Jurkat, Clone E6-1 (cell line): ENCODE measurements at places on chromosomes 16 and 17.

GRCh38 chr17:61457226-61457983 is 5.2 kb downstream of the TBX4 start:
- no peak for DNase-seq

DNA sequence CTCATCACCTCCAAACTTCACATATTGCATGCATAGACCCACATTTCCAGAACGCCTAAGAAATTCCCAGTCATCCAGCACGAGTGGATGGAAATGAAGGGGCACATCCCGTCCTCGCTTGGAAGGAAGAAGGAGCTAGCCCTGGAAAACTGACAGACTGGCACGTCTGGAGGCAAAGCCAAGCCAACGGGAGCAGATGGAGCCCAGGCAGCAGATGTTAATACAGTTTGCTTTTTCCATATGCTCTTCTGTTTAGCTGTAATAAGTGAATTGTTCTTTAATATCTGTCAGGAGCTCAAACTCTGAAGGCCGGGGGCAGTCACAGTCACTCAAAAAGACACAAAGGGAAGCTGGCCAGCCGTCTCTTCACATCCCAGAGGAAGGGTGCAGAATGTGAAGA is 187.7 kb downstream of the XYLT1 start:
- no peak for DNase-seq

GRCh38 chr16:57196753-57197152 is 10.6 kb downstream of the RSPRY1 start:
- no peak for DNase-seq

GRCh38 chr16:568401-569258 is 1.1 kb upstream of the PIGQ start:
- DNase-seq, result no peak

- DNase-seq, result no peak
These were observed 124.3 kb upstream of the IRX5 start for GRCh38 chr16:54806378-54806777.

DNA sequence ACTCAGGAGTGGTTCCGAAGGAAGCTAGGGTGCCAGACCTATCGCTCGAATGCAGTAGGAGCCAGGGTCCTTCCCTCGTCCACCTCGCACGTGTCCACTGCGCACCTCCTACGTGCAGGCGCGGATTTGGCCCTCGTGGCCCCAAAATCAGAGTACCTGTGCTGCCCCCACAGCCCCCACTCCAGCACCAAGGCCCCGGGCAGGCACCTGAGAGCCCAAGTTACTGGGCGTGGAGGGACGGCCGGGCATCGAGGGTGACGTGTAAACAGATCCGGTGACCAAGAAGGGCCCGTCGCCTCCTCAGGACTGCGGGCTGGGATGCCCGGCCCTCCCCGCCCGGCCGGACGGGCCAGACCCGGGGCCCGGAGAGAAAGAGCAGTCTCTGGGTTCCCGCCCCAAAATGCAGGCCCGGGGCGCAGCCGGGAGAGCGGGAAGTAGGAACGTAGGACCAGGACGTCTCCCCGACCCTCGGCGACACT is 492 bp downstream of the SLC25A39 start:
- DNase-seq, result no peak

- no peak for DNase-seq
These were observed 31.3 kb upstream of the ANKRD40CL start for GRCh38 chr17:50798424-50799288.

DNA sequence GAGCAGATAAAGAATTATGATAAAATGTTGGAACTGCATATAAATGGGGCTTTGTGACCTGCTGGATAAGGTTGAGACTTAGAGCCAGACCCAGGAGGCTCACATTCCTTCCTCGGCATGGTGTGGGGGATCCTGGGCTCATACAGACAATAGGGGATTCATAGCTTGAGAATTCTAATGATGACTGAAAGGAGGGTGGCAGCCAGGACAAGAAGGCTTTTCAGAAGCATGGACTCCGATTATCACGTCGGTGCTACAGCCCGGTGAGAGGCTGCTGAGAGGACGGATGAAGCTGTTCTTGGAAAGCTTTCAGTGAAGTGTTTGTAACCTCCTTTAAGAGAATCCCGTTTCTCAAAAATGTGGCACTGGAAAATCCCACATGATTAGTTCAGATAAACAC is 167.2 kb downstream of the ANKFN1 start:
- no peak for DNase-seq

- no peak for DNase-seq
These were observed 324.5 kb downstream of the SOX9 start for GRCh38 chr17:72445055-72445991.

DNA sequence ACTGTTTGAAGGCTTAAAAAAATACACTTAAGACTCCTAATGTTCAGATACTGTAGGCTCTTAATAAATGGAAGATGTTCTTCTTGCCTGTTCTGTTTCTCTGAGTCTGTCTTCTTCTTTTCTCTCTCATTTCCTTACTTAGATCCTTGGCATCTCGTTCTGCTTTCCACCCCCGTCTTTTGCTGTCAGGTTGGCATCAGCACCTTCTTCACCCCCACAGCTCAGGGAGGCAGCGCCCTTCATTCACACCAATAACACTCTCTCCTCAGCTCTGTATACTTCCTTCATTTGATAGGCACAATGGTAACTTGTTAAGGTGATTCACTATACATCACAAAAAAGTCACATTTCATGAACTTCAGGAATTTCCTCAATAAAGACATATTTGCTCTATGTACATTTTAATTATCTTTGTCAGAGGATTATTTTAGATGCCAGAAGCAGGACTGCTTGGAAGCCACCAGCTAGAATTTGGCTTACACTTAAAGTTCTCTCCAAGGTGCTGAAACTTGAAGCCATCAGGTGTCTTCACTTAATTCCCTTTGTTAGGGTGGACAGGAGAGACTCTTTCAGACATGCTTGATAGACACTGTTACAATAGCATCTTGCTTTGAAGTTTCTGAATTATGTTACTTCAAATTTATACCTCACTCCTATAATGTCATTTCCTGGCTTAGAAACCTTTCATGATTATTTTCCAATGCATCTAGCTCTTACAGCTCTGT is 670.1 kb upstream of the C16orf82 start:
- DNase-seq, result peak; percentile 8

GRCh38 chr17:79732804-79733691 is 2.3 kb downstream of the ENPP7 start:
- no peak for DNase-seq

GRCh38 chr16:26070302-26071100 is 378.7 kb downstream of the HS3ST4 start:
- no peak for DNase-seq

DNA sequence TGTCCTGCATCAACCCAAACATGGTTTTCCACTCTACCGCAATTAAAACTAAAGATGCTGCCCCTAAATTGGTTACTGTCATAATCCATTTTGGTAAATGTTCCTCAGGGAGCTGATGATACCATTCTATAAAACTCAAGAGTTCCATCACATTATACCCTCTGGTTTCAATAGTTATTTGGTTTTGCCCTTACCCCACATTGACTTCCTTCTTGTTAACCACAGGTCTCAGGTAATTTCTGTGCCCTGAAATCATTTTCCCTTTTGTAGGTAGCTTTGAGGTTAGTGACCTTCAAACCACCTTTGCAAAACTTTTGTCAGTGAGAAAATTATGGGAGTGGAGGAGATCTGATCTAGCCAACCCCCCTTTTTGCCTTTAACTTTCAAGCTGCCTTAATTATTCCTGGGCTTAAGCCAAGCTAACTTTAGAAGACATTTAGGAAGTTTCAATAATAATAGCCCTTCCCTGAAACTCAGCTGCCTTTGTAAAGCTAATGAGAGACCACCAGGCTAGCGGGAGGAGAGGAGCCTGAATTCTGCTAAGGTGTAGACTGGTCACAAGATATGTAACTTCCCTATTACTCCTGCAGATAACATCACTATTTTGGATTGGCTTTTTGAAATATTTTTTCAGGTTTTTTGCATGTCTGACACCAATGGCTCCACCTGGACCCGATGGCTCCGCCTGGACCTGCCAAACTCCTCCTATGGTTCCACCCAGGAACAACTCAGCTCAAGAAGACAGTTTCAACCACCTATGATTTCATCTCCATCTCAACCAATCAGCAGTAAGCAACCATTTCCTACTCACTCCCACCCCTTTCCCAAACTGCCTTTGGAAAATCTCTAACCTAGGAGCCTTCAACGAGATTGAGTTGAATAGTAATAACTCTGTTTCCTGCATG is 224.9 kb downstream of the HS3ST3B1 start:
- no peak for DNase-seq

DNA sequence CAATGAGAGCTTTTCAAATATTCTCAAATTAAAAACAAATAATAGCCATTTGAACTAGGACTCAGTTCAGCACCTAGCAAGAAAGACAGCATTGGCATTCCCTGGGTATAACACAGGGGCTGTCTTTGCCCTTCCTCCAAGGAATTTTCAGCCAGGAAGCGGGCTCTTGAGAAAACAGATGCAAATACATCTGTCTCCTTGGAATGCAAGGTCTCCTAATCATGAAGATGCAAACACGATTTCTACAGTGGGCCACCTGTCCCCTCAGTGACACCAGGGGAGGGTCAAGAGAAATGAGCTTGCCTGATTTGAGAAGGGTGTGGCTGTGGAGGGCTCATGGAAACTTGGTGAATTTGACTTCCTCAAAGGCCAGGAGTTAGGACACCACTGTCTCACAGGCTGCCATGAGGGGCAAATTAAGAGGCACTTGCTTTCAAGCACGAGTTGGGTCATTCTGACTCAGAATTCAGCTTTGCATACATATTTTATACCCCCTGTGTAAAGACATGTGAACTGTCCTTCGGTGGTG is 24.5 kb upstream of the SUPT4H1 start:
- DNase-seq, result no peak

DNA sequence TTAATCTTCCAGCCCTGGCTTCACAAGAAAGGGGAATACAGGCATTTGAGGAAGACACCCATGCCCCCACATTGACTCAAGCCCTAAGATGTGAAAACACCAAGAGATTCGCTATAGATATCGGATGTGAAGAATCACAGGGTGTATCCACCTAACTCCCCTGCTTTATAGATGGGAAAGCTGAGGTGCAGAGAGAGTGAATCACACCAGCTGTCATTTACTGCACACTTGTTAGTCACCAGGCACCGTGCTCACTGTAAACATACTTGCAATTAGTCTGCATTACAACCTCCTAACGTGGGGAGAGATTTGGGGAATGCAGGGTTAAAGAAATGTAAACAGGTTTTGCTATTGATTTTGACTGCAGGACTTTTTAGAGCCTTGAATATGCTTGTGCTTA is 325.5 kb downstream of the C16orf95 start:
- DNase-seq, result no peak

- no peak for DNase-seq
These were observed 25.4 kb downstream of the CEP131 start for GRCh38 chr17:81197409-81197795.

GRCh38 chr16:68235108-68235886 is 630 bp downstream of the ESRP2 start:
- no peak for DNase-seq

DNA sequence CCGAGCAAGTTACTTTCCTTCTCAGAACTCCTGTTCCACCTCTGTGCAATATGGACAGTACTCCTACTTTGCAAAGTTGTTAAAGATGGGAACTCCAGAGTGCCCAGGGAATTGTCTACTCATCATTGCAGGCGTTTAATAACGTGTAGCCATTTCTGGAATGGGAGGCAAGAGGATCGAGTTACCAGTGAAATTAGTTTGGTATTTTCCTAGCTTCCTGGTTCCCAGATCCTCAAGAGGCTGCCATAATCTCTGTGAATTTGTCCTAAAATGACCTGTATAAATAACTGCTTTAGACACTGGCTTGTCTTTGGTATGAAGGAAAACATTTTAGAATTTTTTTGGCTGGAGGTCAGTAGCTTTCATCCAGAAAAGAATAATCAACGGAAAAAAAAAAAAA is 27.7 kb downstream of the WWOX start:
- no peak for DNase-seq

GRCh38 chr17:41615454-41615853 is 2.9 kb upstream of the KRT16 start:
- DNase-seq, result no peak

DNA sequence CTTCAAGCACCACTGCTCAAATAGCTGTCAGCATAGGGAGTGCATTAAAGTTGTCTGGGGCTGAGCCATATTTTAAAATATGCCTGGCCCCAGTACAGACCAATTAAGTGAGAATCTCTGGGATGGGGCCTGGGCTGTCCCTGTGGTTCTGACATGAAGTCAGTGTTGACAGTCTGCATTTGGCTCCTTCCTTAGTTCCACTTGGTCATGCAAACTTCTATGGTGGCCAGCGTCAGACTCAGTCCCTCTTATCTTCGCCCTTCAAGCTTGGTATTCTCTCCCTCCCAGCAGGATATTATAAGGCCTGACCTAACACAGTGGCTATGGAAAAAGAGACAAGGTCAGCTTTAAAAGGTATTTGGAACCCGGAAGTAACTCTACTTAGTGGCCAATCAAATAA is 177.2 kb downstream of the PMP22 start:
- no peak for DNase-seq

GRCh38 chr16:976389-976931 is 5.1 kb upstream of the SOX8 start:
- no peak for DNase-seq

GRCh38 chr17:45155029-45155428 is 6.6 kb upstream of the HEXIM2 start:
- no peak for DNase-seq

GRCh38 chr17:72580321-72581127 is 459.7 kb downstream of the SOX9 start:
- no peak for DNase-seq

DNA sequence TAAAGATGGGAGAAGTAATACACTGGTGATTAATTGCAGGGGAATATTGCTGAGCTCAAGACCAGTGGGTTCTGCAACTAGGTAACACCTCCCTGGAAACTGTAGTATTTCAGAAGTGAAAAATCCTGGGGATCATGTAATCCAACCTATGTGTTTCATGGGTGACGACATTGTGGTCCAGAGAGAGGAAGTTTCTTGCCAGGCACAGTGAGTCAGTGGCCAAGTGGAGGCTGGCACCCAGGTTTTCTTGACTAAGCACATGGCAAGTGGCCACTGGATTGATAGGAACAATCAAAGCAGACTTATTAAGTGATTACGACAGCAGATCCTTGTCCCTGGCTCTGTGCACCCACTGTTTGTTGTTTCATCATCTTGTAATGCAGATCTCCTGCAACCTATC is 14.6 kb upstream of the CIITA start:
- DNase-seq, result no peak

DNA sequence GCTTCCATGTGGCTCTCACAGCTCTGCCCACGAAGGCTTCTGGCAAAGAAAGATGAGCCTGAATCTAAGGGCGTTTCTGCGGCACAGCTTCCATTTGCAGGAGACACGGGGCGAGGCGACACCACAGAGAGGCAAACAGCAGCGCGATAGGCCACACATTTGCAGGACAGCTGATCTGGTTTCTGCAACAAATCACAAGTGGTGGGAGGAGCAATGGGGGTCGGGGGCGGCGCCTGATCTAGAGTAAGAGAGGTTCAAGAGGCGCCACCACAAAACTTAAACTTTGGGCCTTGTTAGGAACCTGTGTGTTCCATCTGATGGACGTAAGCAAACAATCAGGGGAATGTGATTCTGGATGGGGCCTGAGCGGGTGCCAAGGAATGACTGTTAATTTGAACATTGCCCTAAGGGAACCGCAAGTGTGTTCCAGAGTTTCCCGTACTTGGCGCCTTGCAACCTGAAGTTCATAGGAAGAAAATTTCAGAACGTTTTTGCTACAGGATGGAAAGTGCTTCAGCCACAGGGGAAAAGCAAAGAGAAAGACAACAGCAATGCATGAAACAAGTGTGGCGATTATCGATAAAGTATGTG is 18.9 kb upstream of the ENPP7 start:
- DNase-seq, result no peak

GRCh38 chr16:50771366-50771765 is 29.5 kb downstream of the CYLD start:
- no peak for DNase-seq
